ENCODE measurements at places on chromosomes 7 and 10.

- DNase-seq: no peak
Observed at GRCh38 chr7:82528577-82529310, 85.2 kb upstream of the CACNA2D1 start.

DNA sequence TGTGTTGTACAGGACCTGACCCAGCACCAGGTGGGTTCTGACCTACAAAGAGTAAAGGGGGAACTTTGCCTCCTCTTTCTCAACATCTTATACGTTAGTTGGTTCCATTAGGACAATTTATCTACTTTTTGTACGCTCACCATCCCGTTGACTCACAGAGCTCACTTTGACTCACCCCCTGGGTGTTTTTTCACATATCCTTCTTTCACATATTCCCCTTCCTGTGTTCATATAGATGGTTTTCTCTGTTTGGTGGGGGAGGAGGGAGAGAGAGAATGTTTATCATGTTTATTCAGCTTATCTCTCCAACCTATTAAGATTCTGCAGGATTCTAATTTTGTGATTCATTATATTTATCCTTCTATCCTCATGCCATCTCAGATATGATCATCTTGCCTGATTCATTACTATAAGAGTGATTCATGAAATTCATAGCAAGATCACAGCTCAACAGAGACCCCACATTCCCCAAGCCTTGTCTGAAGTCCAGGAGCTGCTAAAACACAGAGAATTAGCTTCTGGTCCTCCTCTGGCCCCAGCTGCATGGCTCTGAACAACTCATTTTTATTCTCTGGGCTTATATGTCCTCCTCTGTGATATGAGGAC, 37.2 kb downstream of the PRSS2 start:
- no peak for DNase-seq

DNA sequence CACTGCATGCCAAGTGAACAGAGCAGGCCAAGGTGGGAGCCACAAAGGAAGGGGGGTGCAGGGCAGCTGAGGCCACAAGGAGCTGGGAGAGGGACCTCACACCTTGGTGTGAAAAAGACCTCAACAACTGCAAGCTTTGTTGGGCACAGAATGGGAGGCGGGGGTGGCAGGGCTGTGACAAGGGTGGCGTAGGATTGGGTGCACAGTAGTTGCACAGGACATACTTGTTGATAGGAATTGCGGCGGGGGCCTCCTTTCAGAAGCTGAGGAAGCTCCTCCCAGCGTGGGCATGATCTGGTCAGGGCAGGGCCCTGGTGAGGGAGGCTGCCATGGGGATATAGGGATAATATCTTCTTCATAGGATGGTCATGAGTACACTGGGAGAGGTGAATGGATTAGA, 25.8 kb downstream of the POLL start:
- DNase-seq: no peak

GRCh38 chr10:105473170-105473569, 832.1 kb downstream of the SORCS3 start:
- no peak for DNase-seq

DNA sequence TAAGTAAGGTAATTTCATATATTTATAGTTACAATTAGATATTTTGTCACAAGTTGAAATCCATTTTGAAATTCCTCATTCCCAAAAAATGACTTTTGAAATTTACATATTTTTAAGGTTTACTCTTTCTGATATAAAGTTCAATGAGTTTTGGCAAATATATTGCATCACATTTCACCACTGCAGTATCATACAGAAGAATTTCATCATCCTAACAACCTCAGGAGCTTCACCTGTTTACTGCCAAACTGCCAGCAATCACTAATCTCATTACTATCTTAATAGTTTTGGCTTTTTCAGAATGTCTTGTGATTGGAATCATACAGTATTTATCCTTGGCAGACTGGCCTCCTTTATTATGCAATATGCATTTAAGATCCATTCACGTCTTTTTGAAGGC, 1578.9 kb downstream of the REEP3 start:
- no peak for DNase-seq

DNA sequence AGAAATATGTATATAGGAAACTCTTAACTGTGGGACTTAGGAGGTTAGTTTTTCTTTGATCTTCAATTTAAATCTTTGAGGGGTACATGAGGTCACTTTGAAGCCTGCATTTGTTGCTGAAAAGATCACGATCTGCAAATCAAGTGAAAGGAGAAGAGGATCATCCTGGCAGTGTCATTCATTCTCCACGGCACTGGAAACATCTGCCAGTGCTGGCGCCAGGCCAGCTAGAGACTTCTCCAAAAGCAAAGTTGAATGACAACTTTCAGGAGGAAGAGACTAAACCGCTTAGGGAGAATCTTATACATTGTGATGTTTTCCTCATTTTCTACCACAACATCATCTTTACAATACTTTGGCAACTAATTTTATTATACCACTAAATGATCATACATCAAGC, 42.5 kb downstream of the MRC1 start:
- DNase-seq: no peak

GRCh38 chr10:72297805-72298591, 24.3 kb downstream of the DDIT4 start:
- DNase-seq: peak; percentile 91

DNA sequence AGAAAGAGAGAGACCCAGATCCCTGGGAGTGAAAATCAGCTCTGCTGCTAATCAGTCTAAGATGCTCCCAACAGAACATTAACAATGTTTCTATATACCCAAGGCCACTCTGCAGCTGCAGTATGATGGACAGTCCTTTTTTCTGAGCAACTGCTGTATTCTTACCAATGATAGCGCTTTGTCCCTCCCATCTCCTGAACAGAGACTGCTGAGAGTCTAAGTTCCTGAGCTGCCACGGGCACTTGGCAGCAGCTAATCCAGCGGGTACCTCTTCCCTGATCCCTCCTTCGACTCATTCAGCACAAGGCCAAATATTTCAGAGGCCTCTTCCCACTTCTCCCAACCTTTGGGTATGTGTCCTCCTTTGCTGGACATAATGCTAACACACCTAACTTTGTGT, 7.7 kb downstream of the CPVL start:
- DNase-seq: no peak

DNA sequence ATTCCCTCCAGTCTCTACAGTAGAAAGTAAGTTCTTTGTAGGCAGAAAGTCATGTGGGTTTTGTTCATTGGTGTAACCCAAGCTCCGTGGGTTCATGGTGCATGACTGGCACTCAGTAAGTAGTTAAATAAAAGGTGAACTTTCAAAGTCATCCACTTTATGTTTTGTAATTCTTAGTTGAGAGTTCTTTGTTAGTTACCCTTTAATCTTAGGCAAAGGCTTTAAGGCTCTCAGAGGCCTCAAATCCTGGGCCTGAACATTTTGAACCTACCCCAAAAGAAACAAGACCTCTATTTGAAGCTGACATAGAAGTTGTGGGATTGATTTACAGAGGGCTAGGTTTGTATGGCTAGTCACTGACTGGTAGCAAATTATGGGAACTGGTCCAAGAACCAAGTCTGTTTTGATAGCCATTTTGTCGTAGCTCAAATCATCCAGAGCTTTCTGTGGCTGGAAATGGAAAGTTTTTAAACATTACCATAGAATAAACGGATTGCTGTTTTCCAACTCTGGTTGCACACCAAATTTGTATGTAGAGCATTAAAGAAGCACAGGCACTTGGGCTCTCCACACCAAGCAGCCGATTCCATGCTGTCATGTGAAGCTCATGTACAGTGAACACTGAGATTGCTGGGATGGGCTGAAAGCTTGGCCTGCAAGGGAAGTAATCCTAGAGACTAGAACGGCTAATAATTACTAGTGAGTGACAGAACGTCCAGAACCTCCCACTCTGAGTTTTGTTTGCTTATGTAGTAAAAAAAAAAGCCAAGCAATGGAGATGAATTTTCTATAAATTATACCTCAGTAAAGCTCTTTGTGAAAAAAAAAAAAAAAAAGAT, 53.5 kb downstream of the DENND11 start:
- DNase-seq: no peak

DNA sequence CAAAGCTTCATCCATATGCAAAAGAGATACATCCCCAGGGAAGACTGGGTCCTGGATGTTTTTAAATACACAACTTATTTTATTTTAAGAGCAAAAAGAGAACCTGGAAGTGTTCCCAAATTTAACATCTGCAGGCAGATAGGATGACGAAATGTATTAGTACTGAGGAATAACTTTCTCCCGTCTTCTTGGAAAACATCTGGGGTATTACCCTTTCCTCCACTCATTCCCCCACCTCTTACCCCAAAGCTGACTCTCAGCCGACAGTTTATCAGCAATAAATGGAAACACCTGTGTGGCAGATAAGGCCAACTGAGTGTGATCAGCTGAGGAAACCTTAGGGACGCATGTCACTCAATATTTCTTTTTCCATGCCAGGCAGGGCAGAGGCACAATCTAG, 435.6 kb upstream of the NPVF start:
- no peak for DNase-seq

GRCh38 chr7:94594882-94595281, 61.1 kb downstream of the SGCE start:
- no peak for DNase-seq

DNA sequence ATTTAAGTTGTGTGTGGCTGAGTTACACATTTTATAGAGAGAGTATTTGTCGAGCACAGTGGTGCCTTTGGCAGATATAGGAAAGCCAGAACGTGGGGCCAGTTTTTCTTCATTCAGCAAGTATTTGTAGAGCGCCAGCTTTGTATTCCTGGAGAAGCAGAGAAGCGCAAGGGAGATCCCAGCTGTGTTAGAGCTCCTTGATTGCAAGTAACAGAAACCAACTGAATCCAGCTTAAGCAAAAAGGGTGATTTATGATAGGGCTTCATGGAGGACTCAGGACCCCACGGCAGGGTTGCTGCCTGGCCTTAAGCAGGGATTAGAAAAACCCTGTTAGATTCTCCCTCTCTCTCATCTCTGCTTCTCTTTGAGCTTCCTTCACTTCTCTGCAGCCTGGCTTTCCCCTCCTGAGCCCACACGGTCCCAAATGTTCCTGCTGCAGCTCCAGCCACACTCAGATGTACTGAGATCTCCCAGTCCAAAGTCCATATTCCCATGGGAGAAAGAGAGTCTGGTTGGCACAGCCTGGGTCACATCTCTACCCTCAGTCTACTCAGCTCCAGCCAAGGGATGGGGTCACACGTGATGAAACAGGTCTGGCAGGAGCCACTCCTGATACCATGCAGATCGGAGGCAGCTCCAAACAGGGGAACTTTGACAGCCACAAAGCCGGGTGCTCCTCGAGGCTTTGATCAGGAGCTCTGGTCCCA, 16.7 kb downstream of the UBTD1 start:
- DNase-seq: no peak

DNA sequence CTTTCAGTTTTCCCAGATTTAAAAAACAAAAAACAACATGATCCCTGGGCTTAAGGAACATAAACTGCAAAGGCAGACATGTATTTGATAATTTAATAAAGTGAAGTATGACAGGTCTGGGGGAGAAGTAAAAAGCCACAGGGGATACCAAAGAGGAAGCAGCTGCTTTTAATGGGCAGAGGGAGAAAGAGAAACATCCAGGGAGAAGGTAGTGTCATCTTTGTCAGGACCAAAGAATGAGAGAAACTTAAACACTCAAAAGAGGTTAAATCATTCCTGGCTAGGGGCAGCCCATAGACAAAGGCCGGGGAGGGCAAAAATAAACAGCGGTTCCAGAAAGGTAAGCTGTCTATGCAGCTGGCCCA, 94.5 kb downstream of the GRB10 start:
- DNase-seq: no peak

DNA sequence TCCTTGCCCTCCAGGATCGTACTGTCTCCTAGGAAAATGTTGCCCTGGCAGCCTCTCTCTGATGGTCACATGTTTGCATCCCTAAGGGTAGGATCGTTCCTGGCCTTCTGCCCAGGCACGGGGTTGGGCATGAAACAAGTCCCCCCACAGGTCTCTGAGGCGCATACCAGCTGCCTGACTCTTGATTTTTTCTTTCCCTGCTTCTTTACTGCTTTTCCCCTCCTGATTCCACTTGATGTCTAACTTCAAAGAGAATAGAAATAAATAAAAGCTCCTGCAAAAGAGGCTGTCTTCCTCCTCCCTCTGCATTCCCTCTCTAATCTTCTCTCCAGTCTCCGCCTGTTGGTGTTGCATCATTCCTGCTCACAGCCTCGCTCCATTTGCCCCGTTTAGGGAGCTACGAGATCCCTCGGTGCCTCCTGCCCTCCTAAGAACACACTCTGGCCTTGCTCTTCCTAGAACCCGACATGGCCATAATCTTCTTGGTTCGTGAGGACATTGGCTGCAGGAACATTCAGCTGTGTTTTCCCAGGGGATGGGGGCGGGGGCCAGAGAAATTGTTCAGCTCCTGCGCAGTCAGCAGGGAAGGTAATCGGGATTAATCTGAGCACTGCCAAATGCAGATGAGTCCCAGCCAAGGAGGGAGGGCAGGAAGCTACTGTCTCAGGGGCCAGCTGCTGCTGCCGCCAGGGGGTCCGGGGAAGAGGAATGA, 26.0 kb downstream of the LEP start:
- DNase-seq: no peak

DNA sequence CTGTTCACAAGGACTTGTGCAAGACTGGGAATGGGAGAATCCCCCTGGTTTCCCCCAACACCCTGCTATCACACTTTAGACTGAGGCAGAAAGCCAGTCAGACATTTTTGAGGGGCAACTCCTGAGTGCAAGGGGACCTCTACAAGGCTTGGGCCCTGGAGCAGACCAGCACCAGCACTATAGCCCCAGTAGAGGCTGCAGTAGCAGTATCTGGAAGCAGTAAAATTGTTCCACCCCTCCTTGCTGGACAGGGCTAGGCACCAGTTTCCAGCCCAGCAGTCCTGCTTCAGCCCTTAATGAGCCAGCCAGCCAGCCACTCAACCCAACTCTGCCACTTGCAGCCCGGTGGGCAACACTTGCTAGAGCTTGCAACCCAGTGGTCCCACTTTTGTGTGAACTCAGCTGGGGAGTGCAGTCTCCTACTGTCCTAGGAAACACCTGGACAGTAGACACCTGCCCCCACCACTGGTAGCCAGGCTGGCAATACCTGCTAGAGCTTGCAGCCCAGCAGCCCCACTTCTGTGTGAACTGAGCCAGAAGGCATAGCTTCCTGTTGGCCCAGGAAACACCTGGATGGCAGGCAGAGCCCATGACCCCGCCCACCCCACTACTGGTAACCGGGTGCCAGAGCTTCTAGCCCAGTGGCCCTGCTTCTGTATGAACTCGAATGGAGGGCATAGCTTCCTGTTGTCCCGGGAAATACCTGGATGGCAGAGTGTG, 65.0 kb downstream of the FBXL13 start:
- DNase-seq: no peak

- no peak for DNase-seq
Observed at GRCh38 chr7:120512701-120513100, 239.7 kb downstream of the KCND2 start.

DNA sequence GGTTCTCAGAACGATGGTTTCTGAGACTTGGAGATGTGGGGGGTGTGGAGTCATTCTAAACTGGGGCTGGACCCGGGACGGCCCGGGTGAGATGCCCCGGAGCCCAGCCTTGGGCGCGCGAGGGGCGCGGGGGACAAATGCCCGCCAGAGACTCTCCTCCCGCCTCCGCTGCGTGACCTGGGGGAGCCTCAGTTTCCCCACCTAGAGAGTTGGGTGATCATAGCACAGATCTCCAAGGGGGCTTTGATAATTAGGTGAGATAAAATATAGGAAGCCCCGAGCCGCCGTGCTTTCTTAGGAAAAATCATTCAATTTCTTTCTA, 658 bp upstream of the FZD8 start:
- DNase-seq: no peak

- no peak for DNase-seq
Observed at GRCh38 chr10:103885617-103886016, 30.2 kb upstream of the SH3PXD2A start.
